ENCODE measurements at places on chromosomes 12 and 14.

DNA sequence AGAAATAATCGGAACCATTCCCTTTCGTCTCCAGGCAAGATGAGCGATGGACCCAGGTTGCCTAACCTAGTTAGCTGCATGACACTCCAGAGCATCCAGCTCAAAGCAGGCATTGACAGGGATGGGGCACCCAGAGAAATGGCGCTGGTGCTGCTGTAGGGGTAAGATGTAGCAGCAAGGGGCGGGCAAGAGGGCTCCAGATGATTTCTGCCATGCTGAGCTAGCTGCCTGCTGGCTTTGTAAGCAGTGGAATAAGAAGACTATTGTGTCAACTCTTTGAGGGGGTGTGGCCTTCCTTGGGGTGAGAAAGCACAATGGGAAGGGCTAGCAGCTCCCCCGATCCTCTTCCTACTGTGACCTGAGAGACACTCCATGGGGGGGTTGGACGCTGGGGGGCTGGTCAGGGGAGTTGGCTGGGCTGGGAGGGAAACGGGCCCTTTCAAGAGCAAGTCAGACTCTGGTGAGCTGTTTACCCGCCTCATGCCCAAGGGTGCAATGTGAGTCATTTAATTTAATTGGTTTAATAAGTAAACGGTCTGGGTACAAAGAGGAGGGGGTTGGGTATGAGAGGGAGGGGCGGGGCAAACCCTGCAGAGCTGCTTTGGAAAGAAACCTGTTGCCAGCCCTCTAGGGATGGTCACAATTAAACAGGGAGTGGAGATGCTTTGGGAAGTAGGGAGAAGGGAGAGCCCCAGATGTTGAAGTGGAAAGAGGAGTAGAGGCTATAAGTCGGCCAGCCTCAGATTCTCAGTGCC is 50.5 kb downstream of the B4GALNT3 start:
- DNase-seq = no peak

GRCh38 chr12:104189915-104190555 is 25.5 kb upstream of the TXNRD1 start:
- no peak for DNase-seq

- no peak for DNase-seq
Observed at GRCh38 chr12:54549774-54550451, 512 bp downstream of the PDE1B start.

DNA sequence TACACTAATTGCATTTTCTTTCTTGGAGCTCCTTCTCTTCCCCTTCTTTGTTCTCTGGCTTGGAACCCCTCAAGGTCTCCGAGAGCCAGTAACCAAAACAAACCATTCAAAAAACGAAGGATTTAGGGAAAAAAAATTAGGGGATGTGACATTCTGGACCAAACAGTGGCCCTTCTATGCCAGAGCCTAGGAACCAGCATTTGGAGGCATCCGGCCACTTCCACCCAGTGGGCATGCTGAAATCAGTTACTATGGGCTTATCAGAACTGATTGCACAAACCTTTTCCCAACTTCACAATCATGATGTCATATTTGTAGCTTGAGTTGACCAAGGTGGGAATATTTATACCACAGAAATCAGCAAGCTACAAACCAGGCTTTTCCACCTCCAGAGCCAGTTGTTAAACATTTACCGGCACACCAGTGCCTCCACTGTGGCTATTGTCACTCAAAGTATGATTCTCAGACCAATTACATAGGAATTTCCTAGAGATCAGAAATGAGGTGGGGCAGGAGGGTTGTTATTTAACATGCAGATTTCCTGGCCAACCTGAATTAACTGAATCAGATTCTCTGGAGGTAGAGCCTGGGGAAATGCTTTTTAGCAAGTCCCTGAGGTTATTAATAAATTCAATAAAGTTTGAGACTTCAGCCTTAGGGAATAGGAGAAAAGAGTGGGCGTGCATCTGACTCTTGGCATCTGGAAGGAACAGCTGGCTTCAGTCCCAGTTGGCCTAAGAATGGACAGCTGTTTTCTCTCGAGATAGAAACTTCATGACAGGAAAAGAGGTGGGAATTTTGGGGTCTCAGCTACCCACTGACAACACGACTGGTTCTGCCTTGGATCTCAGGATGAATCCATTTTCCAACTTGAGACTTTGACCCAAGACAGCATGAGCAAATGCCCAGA is 273.9 kb downstream of the ZFP36L1 start:
- DNase-seq = no peak

GRCh38 chr12:4270016-4270830 is 3.3 kb upstream of the CCND2 start:
- DNase-seq = no peak

- no peak for DNase-seq
Observed at GRCh38 chr12:95784915-95785314, 5.6 kb downstream of the NTN4 start.

GRCh38 chr12:80938397-80938796 is 663 bp upstream of the LIN7A start:
- no peak for DNase-seq

DNA sequence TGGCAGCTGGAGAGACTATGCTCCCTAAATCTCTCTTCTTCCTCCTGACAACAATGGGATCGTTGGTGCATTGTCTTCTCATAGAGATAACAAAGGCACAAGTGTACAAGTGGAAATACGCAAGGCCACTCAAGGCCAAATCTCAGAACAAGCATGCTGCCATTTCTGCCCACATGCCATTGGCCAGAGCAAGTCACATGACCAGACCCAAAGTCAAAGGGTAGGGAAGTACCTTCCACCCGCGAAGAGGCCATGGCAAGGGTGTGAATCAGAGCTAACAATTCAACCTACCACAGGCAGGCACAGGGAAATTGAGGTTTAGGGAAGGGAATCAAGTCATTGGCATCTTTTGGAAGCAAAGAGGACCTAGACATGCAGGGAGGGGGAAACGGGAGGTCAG is 38.5 kb upstream of the IGF1 start:
- no peak for DNase-seq
